Fibroblast of the aortic adventitia (primary cell): ENCODE measurements at places on chromosomes 2 and 18. TPM values are rescaled to one million over a fixed set of nuclear protein-coding genes. Genes with fewer than 3 reads are reported as not detected.

Gene CHAC2
- total RNA-seq, result 0.57 and 9.7 TPM in 2 replicates

DNA sequence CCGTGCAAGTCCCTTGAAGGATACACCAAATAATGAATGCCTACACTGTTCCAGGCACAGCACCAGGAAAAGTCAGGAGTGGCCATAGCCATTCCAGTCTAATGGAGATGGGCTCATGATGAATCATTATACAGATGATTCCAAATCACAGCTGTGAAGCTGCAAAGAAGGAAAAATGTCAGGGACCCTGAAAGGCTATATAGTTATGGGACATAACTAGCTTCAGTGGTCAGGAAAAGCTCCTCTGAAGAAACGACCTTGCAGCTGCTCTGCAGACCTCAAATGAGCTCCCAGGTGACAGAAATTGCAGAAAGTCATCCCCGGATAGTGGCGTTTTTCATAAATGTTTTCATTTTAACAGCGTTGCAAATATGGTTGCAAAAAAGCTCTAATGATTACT is 200.8 kb downstream of the PTGR3 start:
- no peak for DNase-seq

Gene PDCD1
- not detected in 2 replicates for total RNA-seq

- DNase-seq, result peak; percentile 74
Observed at GRCh38 chr2:143513081-143513480, 383.9 kb downstream of the ARHGAP15 start.

DNA sequence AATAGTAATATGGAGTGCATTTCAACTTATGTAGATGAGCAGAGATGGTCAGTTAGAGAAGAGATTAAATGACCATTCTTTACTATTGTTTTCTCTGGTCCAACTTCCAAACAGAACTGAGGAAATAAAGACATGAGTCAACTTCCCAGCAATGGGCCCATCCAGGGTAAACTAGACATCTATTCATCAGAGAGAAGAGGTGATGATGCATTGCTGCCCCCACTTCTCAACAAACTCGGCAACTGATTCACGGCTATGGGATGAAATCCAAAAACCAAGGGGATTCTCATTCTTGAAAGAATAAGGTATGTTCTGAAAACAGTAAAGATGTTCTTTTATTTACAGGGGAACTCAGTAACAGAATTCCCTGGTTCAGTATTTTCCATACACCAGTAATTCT is 190.7 kb downstream of the RDH14 start:
- DNase-seq, result peak; percentile 59

Gene COPS8
- 31.0 and 123 TPM in 2 replicates for total RNA-seq

Gene CLIP4
- total RNA-seq, result 73.5 and 97.1 TPM in 2 replicates

- no peak for DNase-seq
Observed at GRCh38 chr2:168706806-168707205, 95.6 kb upstream of the NOSTRIN start.

GRCh38 chr2:232038251-232038880 is 76.9 kb downstream of the DIS3L2 start:
- DNase-seq, result peak; percentile 31

DNA sequence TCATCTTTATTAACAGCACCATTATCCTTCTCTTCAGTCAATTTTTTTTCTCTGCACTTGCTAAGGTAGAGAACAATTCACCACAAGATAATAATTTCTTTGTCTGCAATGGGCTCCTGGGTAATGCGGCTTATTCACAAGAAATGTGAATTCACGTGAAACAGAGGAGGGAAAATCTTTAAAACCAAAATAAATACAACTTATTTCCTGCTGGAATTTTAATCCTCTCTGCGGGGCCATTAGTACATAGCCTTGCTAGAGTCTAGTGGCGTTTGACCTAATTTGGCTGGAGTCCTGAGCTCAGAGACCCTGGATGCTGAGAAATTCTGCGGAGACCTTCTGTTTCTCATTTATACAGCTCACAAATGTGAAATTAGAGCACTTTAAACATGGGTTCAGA is 319.3 kb upstream of the MMADHC start:
- no peak for DNase-seq

- DNase-seq, result no peak
Observed at GRCh38 chr2:104658144-104658835, 195.6 kb upstream of the POU3F3 start.

- DNase-seq, result peak; percentile 95
Observed at GRCh38 chr18:49690312-49690711, 123.0 kb downstream of the ACAA2 start.

DNA sequence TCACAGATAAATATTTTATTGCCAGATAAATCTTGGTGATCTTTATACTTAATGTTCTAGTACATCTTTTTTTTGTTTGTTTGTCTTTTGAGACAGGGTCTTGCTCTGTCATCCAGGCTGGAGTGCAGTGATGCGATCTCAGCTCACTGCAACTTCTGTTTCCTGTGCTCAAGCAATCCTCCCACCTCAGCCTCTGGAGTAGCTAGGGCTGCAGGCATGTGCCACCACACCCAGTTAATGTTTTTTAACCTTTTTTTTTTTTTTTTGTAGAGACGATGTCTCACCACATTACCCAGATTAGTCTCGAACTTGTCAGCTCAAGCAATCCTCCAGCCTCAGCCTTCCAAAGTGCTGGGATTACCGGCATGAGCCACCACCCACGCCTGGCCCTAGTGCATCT is 9.1 kb upstream of the C1GALT1C1L start:
- DNase-seq, result no peak

Gene G6PC2
- not detected in 2 replicates for total RNA-seq

Gene GCKR
- 4.5 and 4.9 TPM in 2 replicates for total RNA-seq

- no peak for DNase-seq
Observed at GRCh38 chr2:128326346-128326745, 7.7 kb upstream of the HS6ST1 start.

DNA sequence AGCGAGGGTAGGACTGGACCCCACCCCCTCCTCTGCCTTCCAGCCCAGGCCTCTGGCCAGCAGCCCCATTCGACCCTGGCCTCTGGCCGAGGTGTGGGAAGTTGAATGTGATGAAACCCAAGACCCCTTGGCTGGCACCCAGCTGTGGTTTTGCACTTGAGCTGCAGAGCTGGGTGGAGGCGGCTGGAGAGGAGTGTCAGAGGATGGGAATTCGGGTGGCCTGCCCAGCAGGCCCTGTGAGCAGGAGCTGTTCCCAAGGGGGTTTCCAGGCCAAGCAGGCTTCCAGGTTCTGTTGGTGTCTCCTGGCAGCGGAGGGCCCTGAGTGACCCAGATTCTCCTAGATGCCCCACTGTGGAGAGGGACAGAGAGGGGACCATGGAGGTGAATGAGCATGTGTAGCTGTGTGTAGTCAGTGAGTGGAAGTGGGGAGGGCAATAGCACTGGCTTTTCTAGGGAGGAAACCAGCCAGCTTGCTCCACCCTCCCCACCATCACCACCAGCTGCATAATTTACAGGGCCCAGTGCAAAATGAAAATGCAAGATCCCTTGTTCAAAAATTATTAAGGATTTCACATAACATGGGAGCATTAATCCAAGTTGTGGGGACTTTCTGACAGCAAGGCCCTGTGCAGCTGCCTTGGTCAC is 172.2 kb upstream of the HAAO start:
- DNase-seq, result peak; percentile 99

DNA sequence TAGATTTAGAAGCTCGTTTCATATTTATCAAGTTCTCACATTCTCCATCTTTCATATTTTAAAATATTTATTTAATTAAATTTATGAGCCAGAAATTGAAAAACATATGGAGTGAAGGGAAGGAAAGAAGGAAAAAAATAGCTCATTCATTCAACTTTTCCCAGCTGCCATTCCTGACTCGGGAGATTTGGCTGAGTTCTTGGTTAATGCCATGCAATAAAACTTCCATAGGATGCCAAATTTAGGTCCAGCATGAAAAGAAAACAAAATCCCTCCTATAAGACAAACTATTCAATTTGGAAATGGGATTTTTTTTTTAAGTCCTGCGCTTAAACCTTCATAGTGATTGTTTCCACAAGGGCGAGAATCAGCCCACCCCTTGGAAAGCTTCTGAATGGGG is 426.1 kb upstream of the TNP1 start:
- DNase-seq, result no peak

DNA sequence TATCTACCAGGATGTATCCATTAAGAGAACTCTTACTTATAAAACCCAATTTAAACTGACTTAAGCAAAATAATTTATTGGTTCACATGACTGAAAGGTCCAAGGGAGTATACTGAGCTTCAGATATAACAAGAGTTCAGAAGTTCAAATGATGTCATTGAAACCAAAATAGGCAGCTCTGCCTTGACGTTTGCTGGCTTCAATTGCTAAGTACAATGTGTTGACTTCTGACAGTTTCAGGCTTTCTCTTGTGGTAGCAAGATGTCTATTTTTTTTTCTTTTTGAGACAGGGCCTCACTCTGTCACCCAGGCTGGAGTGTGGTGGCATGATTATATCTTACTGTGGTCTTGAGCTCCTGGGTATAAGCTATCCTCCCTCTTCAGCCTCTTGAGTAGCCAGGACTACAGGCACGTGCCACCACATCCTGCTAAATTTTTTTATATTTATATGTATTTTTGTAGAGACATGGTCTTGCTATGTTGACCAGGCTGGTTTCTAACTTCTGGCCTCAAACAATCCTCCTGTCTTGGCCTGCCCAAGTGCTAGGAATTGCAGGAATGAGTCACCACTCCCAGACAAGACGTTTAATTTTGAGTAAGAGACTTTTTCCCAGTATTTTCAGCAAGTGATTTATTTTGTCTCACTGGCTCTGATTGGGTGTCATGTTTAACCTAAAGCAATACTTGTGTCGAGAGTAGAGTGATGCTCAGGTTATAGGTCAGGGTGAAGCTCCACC is 184.8 kb downstream of the NR4A2 start:
- DNase-seq, result peak; percentile 27

DNA sequence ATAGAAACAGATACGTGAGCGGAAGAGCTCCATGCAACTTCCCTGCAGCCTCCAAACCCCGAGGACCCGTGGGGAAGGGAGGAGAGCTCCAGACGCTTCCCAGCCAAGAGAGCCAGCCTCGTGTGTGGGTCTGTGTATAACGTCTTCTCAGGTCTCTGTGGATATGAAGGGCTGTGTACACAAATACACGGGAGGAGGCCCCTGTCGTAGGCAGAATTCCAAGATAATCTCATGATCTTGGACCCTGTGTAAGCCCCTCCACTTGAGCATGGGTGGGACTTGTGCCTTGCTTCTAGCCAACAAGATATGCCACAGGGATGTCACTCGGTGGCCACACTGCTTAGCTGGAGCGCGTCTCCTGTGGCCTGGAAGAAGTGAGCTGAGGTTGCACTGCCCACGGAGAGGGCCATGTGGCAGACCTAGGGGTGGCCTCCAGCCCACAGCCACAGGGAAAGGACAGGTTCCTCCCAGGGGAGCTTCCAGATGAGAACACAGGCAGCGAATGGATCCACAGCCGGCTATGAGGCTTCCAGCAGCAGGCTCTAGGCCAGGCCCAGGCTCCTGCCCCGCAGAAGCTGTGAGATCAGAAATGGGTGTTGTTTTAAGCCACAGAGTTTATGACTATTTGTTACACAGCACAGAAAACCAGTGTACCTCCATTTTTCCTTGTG is 15.6 kb upstream of the KLF11 start:
- no peak for DNase-seq

DNA sequence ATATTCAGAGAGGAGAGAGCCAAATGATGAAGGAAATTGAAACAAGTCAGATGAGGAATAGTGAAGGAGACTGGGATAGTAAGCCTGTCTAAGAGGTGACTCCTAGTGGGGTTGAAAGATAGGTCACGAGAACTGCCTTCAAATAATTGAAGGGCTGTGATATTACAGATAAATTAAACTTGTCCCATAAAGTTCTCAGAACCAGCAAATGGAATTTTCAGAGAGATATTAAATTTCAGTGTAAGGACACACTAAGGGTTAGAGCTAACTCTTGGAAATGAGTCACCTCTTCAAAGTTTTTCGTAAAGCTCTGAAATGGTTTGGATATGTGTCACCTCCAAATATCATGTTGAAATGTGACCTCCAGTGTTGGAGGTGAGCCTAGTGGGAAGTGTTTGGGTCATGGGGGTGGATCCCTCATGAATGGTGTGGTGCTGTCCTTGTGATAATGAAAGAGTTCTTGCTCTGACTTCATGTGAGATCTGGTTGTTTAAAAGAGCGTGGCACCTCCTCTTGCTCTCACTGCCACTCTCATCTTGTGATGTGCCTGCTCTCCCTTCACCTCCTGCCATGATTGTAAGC is 87.3 kb downstream of the BABAM2 start:
- DNase-seq, result peak; percentile 89

GRCh38 chr2:237982039-237982725 is 15.4 kb downstream of the UBE2F start:
- no peak for DNase-seq

- DNase-seq, result no peak
Observed at GRCh38 chr2:134314202-134314601, 60.3 kb downstream of the MGAT5 start.

Gene TMEM198
- total RNA-seq, result 1.1 and 2.8 TPM in 2 replicates

DNA sequence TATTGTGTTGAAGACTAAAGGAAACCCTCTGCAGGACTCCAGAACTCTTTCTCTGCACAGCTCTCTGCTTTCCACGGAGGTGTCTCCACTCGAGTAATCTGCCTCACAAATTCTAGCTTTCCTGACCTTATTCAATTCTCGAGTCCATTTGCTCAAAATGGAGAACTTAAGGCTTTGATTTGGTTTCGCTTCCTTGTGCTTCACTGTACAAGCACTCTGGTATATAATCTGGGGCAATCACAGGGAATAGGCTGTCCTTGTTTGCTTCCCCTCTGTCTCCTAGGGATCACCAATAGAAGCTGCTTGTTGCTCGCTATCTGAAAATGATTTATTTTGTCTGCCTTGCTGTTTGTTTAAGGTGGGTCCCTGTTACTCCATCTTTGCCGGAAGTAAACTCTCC is 129.1 kb upstream of the DOCK10 start:
- DNase-seq, result no peak

Gene METTL4
- 10.7 and 22.1 TPM in 2 replicates for total RNA-seq

GRCh38 chr2:145593280-145593679 is 1073.4 kb upstream of the ZEB2 start:
- no peak for DNase-seq

- no peak for DNase-seq
Observed at GRCh38 chr2:193776988-193777387, 1582.3 kb upstream of the TMEFF2 start.

DNA sequence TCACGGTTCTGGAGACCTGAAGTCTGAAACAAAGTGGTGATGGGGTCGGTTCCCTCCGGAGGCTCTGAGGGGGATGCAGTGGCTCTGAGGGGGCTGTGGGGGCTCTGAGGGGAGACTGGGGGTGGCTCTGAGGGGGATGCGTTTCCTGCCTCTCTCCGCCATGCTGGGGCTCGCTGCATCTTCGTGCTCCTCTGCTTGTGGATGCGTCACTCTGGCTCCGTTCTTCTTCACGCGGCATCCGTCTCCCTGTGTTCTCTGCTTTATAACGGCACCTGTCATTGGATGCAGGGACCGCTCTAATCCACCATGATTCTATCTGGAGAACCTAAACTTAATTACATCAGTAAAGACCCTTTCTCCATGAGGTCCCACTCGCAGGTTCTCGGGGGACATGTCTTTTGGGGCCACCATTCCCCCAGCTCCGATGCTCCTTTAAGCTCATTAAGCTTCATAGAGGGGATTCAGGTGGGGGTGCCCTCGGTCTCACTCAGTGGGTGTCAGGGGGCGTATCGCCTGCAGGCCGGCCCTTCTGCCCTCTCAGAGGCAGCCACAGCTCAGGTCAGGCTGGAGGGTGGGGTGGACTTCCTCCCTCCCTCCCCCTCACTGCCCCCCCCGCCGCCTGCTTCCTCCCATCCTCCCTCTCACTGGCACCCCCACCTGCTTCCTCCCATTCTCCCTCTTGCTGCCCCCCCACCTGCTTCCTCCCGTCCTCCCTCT is 18.4 kb downstream of the RTP5 start:
- DNase-seq, result no peak

GRCh38 chr2:201313362-201313761 is 43.8 kb downstream of the FLACC1 start:
- no peak for DNase-seq

- no peak for DNase-seq
Observed at GRCh38 chr2:11050565-11050964, 104.7 kb upstream of the SLC66A3 start.
